ENCODE measurements at places on chromosomes 4 and X.

- no peak for DNase-seq
Measured at GRCh38 chrX:108270280-108270679, 167.9 kb downstream of the COL4A6 start.

GRCh38 chrX:65933085-65933589, 106.7 kb downstream of the VSIG4 start:
- DNase-seq: no peak

DNA sequence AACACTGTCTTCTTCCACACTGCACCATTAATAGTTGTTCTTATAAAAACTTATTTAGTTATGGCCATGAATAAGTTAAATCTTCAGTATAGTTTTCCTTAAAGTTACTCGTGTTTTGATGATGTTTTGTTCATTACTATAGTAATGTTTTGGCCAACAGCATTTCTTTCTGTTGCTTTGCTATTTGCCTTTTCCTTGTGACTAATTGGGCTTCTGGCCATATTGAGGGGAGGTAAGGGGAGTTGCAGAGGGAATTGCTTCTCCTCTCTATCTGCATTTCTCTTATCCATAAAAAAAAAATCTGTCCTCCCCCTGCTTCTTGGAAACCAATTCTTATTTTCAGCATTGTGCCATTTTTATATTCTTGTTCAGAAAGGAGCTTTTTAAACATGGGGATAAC, 42.7 kb upstream of the ZCCHC12 start:
- no peak for DNase-seq

- DNase-seq: no peak
Measured at GRCh38 chrX:51813886-51814460, 70.7 kb downstream of the GSPT2 start.

DNA sequence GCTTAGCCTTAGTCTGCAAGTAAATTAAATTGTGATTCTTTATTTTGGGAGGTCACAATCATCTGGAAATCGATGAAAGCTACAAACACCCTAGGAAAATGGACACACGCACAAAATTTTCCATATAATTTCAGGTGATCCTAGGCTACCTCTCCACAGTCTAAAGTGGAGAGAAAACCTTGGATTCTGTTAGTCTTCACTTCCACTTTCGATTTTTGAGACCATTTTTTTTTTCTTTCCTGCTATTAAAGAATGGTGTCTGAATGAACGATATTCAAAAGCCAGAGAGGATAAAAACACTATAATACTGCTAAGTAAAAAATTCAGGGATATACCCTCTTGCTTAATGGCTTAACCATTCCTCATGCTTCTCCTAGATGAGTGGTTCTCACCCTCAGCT, 1.7 kb downstream of the FBXL5 start:
- DNase-seq: no peak

DNA sequence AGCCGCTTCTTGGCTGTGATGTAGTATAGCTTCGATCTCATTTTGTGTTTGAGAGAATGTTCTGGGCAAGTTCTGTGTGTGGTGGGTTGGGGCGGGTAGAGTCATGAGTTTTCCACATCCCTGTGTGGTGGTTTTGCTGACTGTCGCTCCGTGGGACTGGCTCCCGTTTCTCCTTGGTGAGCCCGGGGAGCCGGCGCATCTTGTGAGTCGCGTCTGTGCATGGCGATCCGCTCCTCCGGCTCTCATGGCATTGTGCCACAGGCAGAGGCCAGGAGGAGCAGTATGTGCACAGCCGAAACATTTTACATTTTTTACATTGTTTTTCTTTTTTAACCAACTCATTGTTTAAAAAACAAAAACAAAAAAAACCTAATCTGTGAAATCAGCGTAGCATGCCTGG, 27.7 kb upstream of the TBC1D14 start:
- DNase-seq: no peak

DNA sequence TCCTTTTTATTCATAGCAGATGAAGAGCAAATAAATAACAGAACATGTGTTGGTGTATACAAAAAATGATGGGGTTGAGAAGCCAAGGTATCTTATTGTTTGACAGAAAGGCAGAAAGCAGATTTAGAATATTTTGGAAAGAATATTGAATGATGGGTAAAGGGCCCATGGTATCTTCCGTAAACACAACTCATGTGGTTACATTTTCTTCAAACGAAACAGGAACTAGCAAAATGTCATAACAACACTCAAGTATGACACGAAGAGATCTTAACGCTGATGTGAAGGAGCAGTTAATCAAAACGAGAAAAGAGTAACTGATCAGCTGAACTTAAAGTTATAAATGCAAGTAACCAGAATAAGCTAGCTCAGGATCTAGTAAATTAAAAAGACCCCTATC, 195.7 kb upstream of the GK2 start:
- peak; percentile 46 for DNase-seq

DNA sequence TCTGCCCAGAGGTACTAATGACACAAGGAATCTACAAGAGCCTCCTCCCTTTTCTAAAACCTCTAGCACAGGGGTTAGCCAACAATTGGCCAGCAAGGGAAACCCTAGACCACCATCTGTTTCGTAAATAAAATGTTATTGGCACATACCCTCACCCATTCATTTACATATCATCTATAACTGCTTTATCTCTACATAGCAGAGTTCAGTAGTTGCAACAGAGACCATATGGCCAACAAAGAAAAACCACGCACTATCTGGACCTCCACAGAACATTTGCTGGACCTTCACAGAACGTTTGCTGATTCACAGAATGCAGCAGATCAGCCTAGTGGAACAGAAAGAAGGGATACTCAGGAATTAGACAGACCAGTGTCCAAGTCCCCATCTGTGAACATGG, 9.4 kb downstream of the SLC2A9 start:
- DNase-seq: no peak

- no peak for DNase-seq
Measured at GRCh38 chr4:103365285-103365684, 167.1 kb upstream of the CENPE start.

- DNase-seq: no peak
Measured at GRCh38 chrX:6986915-6987314, 160.6 kb upstream of the STS start.

DNA sequence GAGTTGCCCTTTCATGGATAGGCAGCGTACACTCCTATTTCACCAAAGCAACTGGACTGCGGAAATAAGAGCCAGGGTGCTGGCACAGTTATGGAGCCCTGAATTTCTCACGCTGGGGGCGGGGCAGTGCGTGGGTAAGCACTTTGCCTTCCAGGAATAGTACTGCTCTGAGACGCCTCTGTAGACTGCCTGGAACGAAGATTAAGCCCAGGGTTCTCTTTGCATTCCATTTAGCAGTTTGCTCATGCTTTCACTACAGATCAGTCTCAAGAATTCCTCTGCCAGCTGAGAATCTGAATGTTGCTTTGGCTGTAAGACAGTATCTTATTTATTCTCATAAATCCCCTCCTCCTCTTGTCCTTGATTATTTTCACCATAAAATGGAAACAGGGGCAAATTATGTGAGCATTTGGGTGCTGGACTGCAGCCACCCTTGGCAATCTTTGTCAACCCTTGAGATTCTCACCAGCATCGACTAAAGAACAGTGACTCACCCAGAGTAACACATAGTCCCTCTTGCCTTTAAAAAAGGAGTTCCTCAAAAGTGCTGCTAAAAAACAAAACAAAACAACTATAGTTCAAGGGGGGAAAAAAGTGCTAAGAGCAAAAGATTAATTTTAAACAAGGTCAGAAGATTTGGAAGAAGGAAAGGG, 88.9 kb upstream of the CITED1 start:
- peak; percentile 12 for DNase-seq

- DNase-seq: no peak
Measured at GRCh38 chr4:91032725-91033445, 905.7 kb downstream of the CCSER1 start.

DNA sequence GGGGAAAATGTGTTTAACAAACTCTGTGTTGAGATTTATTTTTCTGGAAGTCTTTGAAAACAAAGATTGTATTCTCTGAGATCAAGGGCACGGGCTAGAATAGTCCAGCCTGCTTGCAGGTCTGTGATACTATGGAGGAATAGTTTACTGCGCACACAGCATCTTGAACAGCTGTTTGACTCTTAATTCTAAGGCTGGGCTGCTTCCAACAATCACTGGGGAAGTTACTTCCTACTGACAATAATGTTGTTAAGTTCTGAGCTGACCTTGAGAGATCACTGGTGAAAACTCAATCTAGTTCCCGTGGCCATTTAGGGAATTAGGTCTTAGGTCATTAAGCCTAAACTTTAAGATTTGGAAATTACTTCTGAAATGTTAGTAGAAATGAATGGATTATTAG, 416.1 kb upstream of the FTHL17 start:
- DNase-seq: no peak

Data from AML-193 (cell line).